ENCODE measurements at places on chromosomes 6 and 20. TPM values are rescaled to one million over a fixed set of nuclear protein-coding genes. Genes with fewer than 3 reads are reported as not detected.

CDH26 gene
- total RNA-seq: 0.50 TPM

LIME1 gene
- total RNA-seq: 9.3 TPM

COMMD7 gene
- total RNA-seq: 32.3 TPM

LIN28B gene
- total RNA-seq: not detected

AGPAT4 gene
- 12.9 TPM for total RNA-seq

NR2E1 gene
- not detected for total RNA-seq

HDGFL1 gene
- not detected for total RNA-seq

SLC2A10 gene
- 90.1 TPM for total RNA-seq

IPCEF1 gene
- total RNA-seq: under 0.01 TPM

CRIP3 gene
- total RNA-seq: not detected

TFB1M gene
- 15.2 TPM for total RNA-seq

RAD21L1 gene
- total RNA-seq: not detected

KCNK17 gene
- not detected for total RNA-seq

LY6G6F gene
- total RNA-seq: not detected

FUCA2 gene
- 131 TPM for total RNA-seq

PXMP4 gene
- 9.1 TPM for total RNA-seq

PBOV1 gene
- not detected for total RNA-seq

HLA-DRB5 gene
- 0.15 TPM for total RNA-seq

CLPSL2 gene
- not detected for total RNA-seq

NNAT gene
- total RNA-seq: 1.5 TPM

All from smooth muscle cell of trachea (primary cell).